ENCODE measurements at places on chromosomes 1 and 21.

GRCh38 chr1:192367436-192367835, 50.6 kb downstream of the RGS21 start:
- DNase-seq = no peak

DNA sequence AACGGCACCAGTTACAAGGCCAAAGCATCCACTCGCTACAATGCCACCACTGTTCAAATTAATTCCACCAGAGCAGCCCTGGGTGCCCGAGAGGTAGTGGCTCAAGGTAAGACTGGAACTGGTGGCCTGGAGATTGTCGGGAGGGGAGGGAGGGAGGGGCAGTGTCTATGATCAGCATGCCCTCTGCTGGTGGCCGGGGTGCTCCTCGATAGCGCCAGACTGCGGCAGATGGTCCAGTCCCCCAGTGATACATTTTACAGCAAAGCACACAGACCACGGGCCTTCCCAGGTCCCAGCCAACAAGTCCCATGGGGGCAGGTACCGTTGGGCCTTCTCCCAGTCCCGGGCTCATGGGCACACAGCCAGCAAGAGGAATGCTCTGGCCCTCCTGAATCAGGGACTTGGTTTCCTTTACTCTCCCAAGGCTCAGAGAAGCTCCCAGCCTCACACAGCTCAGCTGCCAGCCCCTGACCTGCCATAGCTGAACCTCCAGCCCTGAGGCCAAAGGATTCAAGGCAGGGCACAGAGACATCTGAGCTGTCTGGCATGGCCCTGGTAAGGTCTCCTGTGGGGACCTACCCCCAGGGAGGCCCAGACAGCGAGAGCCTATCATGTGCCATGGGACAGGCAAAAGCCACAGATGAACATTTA, 15.3 kb downstream of the ACOT7 start:
- DNase-seq = no peak

GRCh38 chr1:98277118-98277517, 356.3 kb upstream of the DPYD start:
- no peak for DNase-seq

GRCh38 chr1:74180490-74180889, 17.5 kb downstream of the LRRIQ3 start:
- no peak for DNase-seq

DNA sequence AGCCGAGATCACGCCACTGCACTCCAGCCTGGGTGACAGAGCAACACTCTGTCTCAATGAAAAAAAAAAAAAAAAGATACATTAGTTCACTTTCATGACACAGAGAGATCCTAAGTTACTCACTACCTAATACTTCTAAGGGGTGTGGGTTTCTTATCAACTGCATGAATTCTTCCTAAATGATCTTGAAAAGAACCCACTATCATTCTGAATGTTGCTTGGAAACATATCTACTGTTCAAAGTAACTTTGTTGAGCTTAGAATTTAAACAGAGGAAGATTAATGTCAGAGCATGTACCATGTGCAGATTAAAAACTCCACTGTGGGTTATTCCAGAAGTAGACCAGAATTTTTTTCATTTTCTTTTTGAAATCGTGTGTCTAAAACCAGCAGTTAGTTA, 241.5 kb downstream of the LTN1 start:
- no peak for DNase-seq

DNA sequence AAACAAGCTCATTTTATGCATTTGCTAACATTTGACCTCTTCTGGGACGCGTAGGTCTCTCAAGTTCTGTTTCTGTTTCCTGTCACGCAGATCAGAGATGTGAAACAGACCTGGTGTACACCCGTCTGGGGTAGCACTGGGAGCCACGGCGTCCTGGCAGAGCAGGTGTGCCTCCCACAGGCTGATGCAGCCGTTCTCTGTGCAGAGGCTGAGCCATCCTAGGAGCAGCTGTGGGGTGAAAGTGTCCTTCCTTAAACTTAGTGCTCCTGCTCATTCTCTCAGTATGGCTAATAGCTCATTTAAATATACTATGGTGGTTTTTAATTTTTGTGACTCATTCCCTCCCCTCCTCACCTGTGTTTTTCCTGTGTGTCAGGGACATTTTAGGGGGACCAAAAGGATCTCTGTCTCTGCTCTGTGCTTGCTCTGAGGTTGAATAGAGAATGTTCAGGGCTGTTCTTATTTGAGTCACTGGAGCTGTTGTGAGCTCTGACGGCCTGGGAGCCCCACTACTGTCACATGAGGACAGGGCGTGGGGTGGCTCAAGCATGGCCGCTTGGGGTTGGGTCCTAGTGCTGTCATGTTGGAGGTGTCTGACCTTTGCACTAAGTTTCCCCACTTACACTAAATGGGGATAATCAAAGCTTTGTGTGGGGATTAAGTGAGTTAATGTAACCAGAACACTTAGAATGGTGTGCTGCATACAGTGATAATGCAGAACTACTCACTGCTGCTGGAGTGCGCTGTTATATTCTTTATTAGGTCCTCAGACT, 43.0 kb downstream of the GALNT2 start:
- DNase-seq = no peak

- no peak for DNase-seq
Measured at GRCh38 chr1:41683681-41684500, 199.4 kb upstream of the EDN2 start.

DNA sequence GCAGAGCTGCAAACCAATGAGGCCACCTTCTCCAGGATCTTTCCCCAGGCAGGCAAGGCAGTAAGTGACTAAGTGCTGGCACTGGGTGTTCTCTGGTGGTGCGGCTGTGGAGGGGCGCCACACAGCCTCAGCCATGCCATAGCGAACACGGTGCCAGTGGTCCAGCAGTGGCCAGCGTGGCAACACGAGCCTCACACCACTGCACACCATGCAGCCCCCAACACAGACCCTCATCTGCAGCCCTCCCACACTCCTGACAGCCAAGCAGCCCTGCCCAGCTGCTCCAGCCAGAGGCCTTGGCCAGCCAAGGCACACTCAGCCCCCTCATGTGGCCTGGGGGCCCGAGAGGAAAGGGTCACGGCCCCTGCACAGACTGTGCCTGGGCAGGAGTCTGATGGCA, 3.0 kb downstream of the INTS11 start:
- no peak for DNase-seq

GRCh38 chr1:19622204-19622603, 21.9 kb upstream of the NBL1 start:
- DNase-seq = no peak
